ENCODE measurements at places on chromosomes 12 and 14.

GRCh38 chr12:83256562-83256961 lies 569.9 kb downstream of the TMTC2 start:
- no peak for DNase-seq

DNA sequence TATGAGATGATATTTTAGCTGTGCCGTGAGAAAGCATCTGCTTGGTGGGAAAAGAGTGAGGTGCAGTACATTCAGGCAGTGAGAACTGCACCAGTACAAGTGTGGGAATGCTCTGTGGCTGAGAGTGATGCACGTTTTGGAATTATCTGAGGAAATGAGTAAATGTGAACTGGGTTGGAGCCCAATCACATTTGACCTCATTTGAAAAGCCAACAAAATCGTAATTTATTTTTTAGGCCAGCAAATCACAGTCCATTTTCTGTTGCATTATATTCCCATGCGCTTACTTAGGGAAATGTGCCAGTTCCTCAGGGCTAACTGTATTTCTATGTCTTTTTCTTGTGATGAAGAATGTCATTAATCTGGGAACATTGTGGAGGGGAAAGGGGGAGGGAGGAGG lies 77.3 kb downstream of the SNAPC1 start:
- DNase-seq: no peak

- no peak for DNase-seq
Measured at GRCh38 chr12:98578821-98579220, 14.7 kb upstream of the SLC25A3 start.

- no peak for DNase-seq
Measured at GRCh38 chr12:26689281-26689841, 143.6 kb downstream of the ITPR2 start.

- no peak for DNase-seq
Measured at GRCh38 chr14:79418649-79419415, 792.5 kb downstream of the DIO2 start.

GRCh38 chr14:89502966-89503365 lies 85.9 kb upstream of the FOXN3 start:
- no peak for DNase-seq

DNA sequence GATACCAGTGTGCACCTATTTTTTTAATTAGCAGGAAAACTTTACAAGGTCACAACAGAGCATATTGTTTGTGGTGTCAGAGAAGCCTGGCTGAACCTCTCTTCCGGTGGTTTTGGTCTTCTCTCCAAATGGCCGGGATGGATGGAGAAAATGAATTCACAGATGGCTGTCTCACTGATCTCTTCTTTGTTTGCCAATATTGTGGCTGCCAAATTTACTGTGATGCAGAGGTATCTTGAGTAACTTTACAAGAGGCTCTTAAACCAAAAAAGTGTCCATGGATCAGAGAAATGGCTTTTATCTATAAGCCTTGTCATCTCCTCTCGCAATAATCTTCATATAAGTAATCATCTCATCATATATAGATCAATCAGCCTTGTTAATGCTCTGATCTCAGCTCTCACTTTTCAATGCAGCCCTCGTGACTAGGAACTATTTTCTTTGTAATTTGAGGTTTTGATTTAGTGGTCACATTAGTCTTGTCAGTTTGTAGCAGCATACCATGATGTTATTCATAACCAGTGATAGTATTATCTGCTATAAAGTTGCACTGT lies 308.1 kb downstream of the EGLN3 start:
- no peak for DNase-seq

DNA sequence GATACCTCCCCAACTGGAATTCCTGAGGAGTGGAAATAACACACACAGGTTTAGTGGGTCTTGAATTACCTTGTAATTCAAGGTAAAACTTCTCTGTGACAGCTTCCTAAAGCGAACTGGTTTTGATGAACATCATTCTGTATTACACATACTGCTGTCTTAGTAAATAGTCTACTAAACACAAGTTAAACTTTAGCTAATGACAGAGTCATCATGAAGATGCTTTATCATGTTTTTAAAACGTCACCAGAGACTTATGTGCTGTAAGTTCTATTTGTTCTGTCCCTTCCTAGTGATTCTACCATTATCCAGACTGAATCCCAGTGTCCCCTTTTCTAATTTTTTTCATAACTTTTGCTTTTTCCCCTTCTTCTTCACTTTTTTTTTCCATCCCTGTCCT lies 11.6 kb upstream of the GXYLT1 start:
- no peak for DNase-seq

DNA sequence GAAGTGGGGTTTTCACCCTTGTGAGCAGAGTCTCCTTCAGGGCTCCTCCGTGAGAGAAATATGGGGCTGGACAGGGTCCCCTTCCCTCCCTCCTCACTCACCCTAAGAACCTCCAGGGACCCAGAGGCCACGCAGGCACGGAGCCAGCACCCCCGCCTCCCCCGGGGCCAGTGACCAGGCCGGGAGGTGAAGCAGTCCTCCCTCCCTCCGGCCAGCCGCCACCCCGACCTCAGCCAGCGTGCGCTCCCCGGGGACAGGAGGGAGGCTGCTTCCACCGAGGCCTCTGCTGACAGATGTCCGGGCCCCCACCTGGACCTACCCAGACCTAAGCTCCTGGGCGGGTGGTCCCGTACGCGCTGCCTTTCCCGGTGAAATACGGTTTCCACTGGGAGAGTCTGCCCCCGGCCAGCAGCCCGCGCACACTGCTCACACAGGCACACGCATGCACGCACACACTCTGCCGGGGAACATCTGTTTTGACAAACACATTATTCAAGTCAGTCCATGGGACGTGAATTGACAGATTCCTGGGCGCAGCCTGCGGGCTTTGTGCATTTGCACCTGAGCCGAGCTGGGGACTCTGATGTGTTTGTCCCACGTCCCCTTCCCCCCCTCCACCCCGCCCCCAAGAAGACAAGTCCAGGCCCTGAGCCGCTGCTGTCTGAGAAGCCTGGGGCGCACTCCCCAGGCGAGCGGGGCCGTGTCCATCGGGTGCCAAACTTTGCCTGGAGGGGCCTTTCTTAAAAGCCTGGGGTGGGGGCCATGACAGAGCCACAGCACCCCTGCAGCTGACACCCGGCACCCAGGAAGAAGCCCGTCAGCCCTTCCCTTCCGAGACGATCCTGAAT lies 725 bp downstream of the RIMBP2 start:
- DNase-seq: no peak

DNA sequence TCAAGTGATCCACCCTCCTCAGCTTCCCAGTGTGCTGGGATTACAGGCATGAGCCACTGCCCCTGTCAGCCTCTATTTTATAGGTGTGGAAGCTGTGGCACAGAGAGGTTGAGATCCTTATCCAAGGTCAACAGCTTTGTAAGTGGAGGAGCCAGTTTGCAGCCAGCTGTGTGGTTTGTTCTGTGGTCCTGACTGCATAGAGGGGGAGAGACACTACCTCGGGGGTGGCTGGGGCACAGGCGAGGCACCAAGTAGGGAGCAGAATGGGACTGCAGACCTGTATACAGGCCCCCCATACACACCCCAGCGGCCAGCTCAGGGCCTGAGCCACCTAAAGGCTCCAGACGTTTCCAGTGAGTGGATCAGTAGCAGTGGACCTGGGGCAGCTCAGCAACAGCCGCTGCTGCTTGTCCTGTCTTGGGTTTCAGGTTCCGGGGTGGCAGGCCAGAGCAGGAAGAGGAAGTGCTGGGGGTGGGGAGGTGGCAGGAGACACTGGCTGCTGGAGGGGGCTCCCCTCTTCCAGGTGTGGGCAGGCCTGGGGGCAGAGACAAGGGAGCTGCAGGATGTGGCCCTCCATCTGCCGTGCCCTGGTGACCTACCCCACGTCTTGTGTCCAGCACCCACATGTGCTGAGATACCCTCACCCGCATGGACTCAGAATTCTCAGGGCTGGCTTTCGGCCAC lies 11.0 kb downstream of the ORAI1 start:
- peak; percentile 66 for DNase-seq

- peak; percentile 7 for DNase-seq
Measured at GRCh38 chr14:101849125-101849524, 87.6 kb downstream of the PPP2R5C start.

GRCh38 chr12:58950739-58951100 lies 30.4 kb upstream of the LRIG3 start:
- no peak for DNase-seq

- no peak for DNase-seq
Measured at GRCh38 chr12:54129028-54129903, 59.5 kb downstream of the SMUG1 start.

- no peak for DNase-seq
Measured at GRCh38 chr12:123344086-123344485, 20.6 kb downstream of the SBNO1 start.

GRCh38 chr12:132151145-132151765 lies 7.0 kb downstream of the NOC4L start:
- DNase-seq: no peak

DNA sequence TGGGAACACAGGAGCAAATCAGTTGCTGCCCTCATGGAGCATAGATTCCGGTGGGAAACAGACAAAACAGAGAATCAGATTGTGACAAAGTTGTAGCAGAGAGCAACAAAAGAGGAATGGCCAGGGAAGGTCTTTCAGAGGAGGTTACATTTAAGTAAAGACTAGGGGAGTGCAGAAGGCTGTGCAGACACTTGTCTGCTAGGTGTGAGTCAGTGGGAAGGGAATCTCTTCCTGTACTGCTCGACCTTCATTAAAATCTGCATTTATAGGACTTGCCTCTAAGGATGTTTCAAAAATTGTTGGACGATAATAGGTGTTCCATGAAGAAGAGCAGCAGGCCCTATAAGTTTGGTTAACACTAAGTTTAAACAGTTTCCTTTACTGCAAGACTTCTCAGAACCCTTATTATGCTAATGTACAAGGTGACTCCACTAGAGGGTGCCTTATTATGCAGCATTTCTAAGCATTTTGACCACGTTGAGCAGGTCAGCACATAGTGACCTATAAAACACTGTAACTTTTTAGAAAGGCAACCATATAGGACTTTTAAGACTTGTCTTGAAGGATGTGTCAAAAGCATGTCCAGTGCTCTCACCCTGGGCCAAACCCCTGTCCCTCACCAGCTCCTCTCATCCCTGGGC lies 91.8 kb upstream of the RIC8B start:
- DNase-seq: peak; percentile 15

DNA sequence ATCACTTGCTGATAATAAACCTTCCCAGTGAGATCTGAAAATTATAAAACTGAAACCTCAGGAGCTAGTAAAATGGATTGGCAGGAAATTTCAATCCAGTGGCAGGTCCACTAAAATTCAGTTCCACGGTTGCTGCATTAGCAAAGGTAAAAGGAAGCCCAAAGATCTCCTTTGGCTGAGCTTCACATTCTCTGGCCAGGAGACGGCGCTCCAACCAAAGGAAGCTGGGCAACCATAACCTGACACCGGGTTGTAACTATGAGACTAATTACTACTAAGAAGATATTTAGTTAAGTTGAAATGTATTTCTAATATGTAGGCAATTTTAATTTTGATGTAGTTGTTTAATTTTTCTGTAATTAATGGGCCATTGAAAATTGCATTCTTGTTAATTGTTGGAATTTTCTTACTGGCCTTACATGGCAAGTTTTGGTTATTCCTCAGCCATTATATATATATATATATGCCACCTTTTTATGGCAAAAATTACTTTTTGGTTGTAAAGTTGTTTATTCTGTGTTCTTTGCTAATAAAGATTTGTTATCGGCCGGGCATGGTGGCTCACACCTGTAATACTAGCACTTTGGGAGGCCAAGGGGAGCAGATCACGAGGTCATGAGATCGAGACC lies 17.0 kb downstream of the OR8S1 start:
- no peak for DNase-seq

DNA sequence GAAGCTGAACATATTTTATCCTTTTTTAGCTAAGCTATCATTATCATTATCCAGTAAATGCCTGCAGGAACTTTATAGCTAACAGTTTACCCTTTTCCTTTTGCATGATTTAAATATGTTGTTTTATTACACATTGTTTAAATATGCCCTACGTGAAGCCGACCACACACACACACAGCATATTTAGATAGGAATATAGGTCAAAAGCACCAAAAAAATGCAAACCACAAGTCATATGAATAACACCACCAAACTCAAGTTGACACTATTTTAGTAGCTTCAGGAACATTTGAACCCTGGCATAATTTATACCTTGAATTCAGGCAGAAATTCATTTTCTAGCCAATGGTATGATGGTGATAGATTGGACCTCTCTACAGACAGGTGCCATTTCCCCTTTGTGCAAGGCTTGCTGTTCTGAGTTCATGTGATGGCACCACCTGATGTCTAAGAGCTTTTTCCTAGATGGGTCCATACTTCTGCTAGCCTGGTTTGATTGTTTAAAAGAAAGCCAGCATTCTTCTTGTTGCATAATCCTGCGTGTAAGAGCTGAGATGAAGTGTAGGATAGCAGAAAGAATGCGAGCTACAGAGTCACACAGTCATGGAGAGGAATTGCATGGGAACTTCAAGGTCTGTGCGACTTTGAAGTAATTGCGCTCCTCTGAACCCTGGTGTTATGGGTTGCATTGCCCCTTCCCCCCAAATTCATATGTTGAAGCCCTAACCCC lies 454.8 kb upstream of the SOX5 start:
- DNase-seq: no peak

GRCh38 chr12:55979069-55979468 lies 5.2 kb downstream of the RAB5B start:
- no peak for DNase-seq

- DNase-seq: no peak
Measured at GRCh38 chr12:981176-981828, 9.7 kb upstream of the ERC1 start.

- no peak for DNase-seq
Measured at GRCh38 chr12:30988086-30988485, 61.5 kb downstream of the TSPAN11 start.

DNA sequence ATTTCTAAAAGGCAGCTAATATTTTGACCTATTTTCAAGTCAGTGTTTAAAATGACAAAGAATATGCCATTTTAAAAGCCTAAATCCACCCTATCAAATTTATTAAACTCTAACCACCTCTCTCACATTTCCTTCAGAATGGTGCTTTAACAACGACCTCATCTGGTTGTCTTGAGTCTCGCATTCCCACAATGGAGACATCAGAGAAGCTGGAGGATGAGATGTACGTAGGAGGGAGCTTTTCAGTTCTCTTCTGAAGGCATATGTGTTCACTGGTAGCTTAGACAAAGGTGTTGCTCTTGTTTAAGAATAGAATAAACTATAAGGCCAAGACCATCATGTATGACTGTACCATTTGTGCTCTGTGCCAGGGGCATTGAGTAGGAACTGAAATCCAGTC lies 82.9 kb downstream of the BCL2L14 start:
- DNase-seq: no peak

DNA sequence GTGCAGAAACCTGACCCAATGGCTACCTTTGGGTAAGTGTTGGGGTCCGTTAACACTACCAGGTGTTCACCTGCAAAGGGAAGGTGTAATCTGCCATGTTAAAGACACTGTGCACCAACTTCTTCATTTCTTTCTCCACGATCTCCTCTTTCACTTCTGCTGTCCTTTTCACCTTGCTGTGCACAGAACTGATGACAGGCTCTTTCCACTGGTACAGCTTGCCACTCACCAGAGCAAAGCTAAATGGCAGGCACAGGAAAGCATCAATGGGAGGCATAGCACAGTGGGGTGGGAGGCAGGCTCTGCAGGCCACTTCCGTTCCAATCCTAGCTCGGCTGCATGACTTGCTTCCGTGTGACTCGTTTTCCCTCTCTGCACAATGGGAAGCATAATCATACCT lies 2.6 kb upstream of the C12orf76 start:
- DNase-seq: no peak
